Effector CD8-positive, alpha-beta T cell (primary cell): ENCODE measurements at places on chromosomes 4 and X.

DNA sequence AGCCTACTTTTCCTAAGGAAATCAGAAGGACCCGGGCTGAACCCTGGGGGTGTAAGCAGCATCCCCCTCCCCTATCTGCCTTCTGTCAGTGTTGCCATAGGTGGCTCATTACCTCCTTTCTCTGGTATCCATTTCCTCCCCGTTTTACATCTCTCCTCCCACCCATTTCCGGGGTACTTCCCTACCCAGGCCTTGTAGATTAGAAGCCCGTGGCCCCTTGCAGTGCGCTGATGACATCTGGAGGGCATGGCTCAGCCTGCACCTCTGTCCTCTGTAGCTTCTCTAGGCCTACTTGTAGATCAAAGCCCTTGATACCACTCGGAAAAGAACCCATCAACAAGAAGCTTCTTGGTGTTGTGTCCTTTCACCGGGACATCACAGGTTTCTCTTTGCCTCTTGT lies 71.8 kb downstream of the NBDY start:
- peak; percentile 6 for DNase-seq

DNA sequence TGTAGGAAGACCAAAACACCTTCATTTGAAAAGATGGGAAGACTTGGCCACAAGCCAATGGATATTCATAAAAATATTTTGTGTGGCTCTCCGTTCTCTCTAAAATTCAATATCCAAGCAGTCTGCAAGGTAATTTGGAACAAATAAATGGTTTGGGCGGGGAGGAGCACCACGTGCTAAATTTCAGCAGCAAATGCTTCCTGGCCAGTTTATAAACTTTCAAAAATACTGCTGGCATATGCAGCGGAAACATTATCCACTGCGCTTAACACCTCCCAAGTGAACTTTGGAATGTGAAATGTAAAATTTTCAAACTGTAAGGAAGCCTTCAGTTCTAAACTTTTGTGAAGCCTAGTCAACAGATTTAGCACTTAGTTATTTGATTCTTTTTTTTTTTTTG lies 191.0 kb downstream of the NSUN7 start:
- no peak for DNase-seq

- DNase-seq: no peak
Measured at GRCh38 chr4:62260254-62260653, 1060.1 kb downstream of the ADGRL3 start.

DNA sequence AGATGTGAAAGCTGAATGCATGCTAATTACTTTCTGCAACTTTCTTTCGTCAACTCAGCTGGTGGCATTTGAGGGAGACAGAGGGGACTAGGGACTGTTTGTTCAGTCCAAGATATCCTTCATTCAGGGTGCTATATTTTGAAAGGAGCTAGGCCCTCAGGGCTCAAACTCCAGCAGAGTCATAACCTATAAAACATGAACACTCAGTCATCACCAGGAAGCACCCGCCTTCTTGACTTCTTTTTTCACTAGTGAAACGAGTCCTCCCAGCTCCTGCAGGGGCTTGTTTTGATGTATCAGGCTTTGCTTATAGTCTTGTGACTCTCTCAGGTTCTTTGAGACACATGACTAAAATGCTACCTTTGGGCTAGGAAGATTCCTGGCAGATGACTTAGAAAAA lies 230.6 kb downstream of the PCDH7 start:
- no peak for DNase-seq

GRCh38 chr4:121551881-121552280 lies 144.9 kb downstream of the ANXA5 start:
- DNase-seq: no peak

DNA sequence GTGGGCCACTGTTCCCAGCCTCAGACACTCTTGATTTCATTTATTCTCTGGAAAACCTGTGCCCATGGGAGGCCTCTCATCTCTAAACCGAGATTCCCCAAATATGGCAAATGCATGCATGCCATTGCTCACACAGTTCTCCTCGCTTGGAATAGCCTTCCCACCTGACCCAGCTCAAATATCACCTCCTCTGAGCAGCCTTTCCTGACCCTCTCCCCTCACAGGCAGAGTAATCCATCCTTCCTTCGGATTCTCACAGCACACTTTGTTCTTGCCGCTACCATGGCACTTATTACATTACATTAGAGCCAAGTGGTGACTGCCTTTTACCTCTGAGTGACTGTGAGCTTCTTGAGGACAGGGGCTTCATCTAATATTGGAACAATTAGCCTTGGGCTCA lies 209.5 kb downstream of the HS6ST2 start:
- DNase-seq: no peak

GRCh38 chr4:170776983-170777382 lies 687.2 kb upstream of the AADAT start:
- DNase-seq: no peak

GRCh38 chr4:153418558-153418957 lies 47.6 kb upstream of the TMEM131L start:
- no peak for DNase-seq

- no peak for DNase-seq
Measured at GRCh38 chr4:177562859-177563258, 120.6 kb upstream of the AGA start.

- no peak for DNase-seq
Measured at GRCh38 chrX:139831675-139832456, 101.0 kb downstream of the ATP11C start.

DNA sequence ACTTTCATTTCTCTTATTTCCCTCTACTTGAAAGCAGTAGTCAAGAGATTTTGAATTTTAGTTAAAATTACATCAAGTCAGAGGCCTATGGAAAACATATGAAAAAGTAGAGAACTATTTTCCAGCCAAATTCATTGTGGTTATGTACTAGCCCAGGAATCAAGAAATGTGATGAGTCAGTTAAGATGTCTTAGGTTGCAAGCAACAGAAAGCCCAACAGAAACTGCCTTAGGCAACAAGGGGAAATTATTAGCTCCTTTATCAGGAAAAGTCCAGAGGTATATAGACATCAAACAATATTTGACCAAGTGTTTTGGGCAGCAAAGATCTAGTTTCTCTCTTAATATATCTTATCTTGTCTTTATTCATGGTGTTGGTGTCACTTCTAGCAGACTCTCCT lies 37.8 kb upstream of the FRMD7 start:
- no peak for DNase-seq

GRCh38 chr4:128470492-128471053 lies 183.0 kb upstream of the PGRMC2 start:
- no peak for DNase-seq

GRCh38 chrX:5857232-5857631 lies 371.4 kb downstream of the NLGN4X start:
- DNase-seq: no peak

GRCh38 chrX:68503836-68504636 lies 5.2 kb downstream of the YIPF6 start:
- no peak for DNase-seq

- DNase-seq: no peak
Measured at GRCh38 chr4:121459026-121459425, 78.2 kb upstream of the QRFPR start.

DNA sequence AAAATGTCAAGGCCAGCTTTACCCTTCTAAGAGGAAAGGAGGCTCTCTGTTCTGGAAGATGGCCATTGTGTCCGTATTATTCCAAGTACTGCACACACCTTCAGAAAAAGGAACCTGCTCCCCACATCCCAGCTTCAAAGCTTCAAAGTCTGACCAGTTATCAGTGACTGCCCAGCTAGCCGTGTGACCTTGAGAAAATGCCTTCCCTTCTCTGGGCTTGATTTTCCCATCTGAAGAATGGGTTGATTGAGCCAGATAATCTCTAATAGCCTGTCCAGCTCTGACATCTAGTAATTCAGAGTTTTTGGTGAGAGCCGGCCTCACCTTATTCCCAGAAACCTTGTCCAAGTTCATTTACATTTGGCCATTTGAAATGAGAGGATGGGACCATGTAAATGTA lies 3.0 kb downstream of the LONRF3 start:
- no peak for DNase-seq

DNA sequence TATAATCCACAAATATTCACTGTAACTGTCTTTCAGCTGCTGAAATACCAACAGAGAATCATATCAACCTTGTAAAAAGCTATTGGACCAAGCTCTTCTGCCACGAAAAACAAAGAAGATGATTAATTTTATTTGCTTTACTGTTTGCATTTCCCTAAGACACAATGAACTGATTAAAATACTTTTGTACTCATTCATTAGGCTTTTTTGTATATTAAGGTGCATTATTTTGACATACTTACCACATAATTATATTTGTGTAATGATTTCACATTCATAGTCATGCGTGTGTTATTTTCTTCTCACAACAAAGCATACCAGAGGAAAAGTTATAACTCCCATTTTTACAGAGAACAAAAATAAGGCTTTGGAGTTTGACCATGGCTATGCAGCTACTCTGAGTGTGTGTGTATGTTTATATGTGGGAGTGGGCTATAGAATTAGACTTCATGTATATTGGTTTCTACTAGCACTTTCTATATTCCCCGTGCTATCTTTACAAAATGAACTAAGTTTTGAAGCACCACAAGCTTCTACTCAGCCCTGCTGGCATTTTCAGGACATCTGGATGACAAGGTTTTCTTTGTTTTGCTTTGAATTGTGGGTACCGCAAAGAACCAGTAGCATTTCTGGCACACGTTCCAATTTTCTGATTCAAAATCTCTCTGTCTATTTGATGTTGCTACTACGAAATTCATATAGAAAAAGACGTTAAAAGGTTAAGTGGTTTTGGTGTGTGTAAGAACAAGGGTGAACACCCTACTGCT lies 11.0 kb upstream of the FGF5 start:
- no peak for DNase-seq

DNA sequence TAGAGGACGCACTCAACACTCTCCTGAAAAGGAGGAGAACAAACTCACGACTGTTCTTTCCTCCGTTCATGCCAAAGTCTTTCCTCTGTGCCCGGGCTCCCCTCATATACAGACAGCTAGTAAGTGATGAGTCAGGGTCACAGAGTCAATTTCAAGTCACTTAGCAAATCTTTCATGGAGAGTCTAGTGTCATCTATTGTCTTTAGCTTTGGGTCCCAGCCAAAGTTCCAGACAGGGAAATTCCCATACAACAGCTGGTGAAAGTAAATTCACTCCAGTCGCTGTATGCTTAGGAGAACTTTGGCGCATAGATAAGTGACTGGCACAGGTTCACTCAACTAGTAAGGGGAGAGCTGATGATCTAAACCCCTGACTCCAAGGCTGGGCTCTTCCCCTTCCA lies 226.5 kb downstream of the MID1 start:
- no peak for DNase-seq

- DNase-seq: no peak
Measured at GRCh38 chr4:123777373-123777772, 380.8 kb downstream of the SPRY1 start.

- DNase-seq: no peak
Measured at GRCh38 chrX:63784346-63784901, 590 bp downstream of the ARHGEF9 start.

- no peak for DNase-seq
Measured at GRCh38 chr4:141669501-141669900, 33.1 kb downstream of the IL15 start.

DNA sequence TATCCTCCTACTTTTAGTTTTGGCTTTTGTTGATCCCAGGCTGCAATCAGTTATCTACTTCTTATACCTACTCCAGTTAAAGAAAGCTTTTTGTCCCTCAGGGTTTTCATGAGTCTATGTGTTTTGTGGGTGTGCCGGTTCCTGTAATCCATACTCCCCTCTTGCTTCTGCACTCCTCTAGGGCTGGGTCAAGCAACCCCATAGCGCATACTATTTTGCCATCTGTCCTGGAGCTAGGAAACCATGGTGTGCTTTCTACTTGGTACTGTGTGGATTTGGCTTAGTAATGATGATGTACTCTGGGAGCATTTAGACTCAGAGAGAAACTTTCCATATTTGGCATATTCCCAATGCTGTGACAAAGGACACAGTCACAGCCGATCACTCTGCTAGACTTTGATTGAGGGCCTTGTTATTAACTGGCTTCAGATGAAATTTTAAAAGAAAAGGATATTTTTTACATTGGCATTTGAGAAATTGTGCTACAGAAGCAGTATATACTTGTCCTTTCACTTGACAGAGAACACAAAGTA lies 86.1 kb upstream of the GRXCR1 start:
- no peak for DNase-seq

DNA sequence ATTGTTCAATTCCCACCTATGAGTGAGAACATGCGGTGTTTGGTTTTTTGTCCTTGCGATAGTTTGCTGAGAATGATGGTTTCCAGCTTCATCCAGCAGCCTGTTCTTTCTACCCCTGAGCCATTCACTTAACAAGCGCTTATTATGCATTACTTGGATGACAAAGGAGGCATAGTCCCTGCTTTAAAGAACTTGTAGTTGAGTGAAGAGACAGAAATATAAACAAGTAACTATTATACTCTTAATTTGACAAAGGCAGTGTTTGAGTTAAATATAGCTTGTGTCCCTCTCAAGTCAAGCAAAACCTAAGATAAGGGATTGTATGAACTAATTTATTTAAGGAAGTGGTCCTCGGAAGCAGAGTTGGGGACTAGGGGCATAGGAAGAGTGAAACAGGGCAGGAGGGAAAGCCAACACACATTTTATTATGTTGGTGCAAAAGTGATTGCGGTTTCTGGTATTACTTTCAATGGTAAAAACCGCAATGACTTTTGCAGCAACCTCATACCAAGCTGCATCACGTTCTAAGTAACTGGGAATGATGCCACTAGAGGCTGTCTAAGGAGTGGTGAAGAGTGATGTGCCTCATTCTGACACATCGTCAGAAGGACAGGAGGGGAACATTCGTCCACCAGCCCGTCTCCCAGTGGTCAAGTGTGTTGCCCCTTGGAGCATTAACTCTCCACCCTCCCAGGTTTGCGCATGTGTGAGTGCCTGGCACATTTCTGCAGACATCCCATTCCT lies 41.8 kb downstream of the QDPR start:
- no peak for DNase-seq

DNA sequence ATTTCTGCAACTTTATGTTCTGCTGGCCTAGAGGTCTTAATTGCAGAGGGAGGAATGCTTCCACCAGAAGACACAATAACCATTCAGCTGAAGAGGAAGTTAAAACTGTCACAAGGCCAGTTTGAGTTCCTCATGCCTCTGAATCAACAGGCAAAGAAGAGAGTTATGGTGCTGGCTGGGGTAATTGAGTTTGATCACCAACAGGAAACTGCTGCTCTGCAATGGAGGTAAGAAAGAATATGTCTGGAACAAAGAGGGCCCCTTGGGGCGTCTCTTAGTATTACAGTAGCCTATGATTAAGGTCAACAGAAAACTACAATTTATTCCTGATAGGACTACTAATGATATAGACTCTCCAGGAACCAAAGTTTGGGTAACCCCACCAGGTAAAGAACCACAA lies 744.0 kb downstream of the FSTL5 start:
- DNase-seq: no peak
